ENCODE measurements at places on chromosomes 13 and 19.

- DNase-seq, result no peak
Measured at GRCh38 chr13:112994084-112994780, 25.2 kb downstream of the MCF2L start.

GRCh38 chr13:20397896-20398295 is 127.8 kb downstream of the CRYL1 start:
- no peak for DNase-seq

DNA sequence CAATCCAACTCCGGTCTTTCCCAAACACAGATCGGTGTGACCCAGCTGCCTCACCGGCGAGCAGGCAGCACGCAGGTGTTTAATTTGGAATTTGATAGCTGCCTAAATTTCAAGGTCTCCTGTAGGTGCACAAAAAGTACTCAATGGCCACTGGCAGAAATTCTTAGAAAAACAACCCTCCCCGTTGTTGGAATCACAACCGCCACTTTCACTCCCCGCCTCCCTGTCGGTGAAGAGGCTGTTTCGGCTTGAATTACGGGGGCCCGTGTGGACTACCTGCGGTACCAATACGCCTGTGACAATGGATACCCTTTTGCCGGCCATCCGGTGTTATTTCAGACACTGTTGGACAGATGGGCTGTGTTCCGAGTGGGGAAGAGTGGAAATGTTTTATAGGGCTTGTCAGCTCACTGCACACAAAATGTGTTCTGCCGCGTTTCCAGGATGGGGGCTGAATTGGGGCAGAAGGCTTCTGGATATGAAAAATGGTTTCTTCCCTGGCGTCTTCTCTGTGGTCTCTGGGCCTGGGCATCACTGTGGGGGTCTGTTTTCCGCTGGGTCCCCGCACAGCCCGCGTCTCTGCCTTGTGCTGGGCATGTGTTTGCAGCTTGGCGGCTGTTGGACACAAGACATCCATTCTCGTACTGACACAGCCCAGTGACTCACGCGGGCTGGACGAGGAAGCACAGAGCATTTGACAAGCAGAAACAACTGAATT is 45.4 kb downstream of the ZIC5 start:
- peak; percentile 62 for DNase-seq

GRCh38 chr13:31943591-31943990 is 88.0 kb upstream of the FRY start:
- no peak for DNase-seq

DNA sequence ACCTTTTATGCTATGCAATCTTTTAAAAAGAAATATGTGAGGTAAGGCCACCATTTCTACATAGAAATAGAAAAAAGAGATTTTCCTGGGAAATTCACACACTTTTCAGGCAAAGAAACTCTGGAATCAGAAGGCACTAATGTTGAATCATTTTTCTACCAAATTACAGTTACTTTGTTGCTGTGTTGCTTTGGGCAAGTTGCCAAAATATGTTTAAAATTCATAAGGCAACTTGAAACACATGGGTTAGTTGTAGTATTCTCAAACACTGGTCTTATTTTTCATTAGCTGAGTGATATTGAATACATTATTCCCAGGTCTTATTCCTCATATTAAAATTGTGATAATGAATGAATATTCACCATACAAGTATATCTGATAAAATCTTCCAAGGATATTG is 195.0 kb upstream of the SLITRK1 start:
- DNase-seq, result no peak
